ENCODE measurements at places on chromosomes 2 and 18.

- no peak for DNase-seq
These were observed 492.2 kb upstream of the CDH2 start for GRCh38 chr18:28669165-28669564.

- no peak for DNase-seq
These were observed 372.6 kb downstream of the SLC4A3 start for GRCh38 chr2:220000080-220000479.

DNA sequence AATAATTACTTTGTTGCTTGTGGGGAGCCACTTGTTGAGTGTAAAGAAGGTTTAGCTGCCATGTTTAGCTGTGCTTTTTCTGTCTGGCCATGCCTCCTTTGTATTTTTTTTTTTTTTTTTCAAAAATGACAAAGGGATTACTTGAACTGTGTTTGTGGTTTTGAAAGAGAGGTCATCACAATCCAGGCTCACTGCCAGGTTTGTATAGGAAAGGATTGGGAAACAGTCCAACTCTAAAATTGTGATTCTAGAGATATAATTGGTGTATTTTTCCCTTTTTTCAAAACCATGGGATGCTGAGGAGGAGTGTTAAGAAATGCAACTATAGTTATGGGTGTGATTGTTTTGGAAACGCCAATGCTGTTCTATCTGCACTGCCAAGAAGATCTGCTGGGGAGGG is 4.3 kb downstream of the ITPRIPL1 start:
- DNase-seq = no peak

- no peak for DNase-seq
These were observed 208.2 kb upstream of the EPHA4 start for GRCh38 chr2:221780281-221780688.

DNA sequence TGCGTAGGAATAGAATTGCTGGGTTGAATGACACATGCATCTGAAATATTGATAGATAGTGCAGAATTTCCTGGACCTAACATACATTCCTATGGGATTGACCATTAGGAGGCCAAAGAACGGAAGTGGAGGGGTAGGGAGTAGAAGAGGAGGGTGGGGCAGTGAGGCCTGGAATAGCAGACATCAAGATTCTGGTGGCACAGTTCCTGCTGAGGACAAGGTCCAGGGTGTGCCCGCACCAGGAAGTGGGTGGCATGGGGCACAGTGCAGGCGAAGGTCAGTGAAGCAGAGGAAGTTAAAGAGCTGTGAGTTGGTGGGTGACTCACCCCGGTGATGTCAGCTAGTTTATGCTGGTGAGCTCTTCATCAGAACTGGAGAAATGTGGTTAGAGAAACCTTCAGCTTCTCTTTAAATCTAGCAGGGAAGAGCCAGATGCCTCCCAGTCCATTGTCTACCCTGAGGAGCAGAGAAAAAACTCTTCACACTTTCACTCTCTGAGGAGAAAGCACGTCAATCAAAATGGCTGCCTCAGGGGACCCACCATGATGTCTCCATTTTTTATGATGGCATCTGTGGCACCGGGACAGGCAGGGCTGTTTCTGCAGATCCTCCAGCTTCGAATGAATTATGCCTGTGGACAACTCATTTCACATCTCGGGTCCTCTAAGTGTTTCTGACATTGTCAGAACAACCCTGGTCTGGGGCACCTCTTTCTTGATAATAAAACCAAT is 55.9 kb upstream of the CTLA4 start:
- peak; percentile 80 for DNase-seq

- DNase-seq = no peak
These were observed 189.5 kb downstream of the CMPK2 start for GRCh38 chr2:6676241-6676640.

- DNase-seq = no peak
These were observed 1017.6 kb downstream of the CNTNAP5 start for GRCh38 chr2:125042727-125043126.

DNA sequence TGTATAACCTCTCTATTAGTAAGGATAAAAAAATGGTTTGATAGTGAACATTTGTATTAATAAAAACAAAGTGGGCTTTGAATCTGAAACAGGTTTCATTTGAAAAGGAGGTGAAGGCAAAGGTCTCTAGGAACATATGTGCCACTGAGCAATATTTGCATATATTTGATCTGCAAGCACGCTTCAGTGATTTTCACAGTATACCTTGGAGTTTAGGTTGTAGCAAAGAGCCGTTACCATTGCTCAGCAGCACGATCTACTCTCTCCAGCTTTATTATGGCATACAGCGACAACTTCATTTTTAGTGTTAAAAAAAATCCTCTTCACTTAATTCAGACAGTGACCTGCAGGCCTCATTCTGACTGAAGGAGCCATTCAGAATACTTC is 75.8 kb upstream of the ZEB2 start:
- no peak for DNase-seq

GRCh38 chr18:5806860-5807259 is 88.5 kb downstream of the TMEM200C start:
- no peak for DNase-seq

DNA sequence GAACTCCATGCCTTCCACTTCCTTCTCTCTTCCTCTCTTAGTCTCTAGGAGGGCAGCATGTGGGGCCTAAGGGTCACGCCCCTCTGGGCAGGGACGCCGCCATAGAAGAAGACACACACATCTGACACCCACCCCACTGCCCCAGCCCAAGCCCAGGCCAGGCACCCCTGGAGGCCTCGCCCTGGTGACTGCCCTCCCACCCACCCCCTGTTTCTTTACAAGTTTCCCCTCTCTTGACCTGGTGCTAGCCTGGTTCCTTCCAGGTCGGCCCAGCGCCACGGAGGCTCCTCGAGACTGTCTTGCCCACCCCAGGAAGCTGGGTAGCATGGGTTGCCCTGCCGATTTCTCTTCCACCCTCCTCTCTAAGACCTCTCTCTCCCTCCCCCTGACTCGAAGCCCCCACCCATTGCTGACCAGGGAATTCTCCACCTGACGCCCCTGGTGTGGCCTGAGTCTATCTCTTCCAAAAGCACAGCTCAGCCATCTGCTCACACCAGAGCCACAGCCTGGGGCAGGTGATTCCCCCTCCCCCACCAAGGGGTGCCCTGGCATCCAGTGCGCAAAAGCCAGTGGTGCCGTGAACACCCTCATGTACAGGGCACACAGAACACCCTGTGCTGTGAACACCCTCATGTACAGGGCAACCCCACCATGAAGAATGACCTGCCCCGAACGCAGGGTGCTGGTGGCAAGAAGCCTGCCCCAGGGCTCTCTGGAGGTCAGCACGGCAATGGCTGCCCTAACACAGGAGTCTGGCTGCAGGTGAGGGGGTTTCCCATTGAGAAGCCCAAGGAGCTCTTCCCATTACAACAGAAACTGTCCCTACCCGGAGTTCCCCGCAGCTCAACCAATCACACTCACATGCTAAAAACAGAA is 13.5 kb upstream of the SALL3 start:
- DNase-seq = no peak

Measured in stimulated activated CD4-positive, alpha-beta T cell treated with anti-CD3 and anti-CD28 coated beads, Interleukin-4, amount 100 ng/mL, for 4 hours (primary cell).